Stimulated activated CD4-positive, alpha-beta T cell treated with anti-CD3 and anti-CD28 coated beads, Interleukin-15, amount 100 ng/mL, for 48 hours (primary cell): ENCODE measurements at places on chromosomes 6 and 20.

- no peak for DNase-seq
Observed at GRCh38 chr20:46243707-46244628, 64.3 kb downstream of the CDH22 start.

- no peak for DNase-seq
Observed at GRCh38 chr6:8054276-8054675, 9.9 kb downstream of the BLOC1S5 start.

DNA sequence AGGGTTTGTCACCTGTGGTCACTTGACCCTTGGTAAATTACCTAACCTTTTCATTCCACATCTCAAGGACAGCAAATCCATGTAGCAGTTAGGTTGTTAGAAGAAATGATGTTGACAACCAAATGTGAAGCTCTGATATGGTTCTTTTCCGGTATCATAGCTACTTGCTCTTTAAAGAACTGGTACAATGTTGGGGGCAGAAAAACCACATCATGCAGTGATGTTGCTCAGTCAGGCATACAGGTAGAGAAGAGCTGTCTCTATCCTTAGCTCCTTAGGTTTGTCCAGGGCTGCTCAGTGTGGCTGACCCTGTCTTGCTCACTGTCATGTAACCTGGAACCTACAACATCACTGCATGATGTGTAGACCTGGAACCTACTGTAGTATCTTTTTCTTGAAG lies 135.5 kb downstream of the LRRC1 start:
- no peak for DNase-seq

GRCh38 chr6:131023834-131024504 lies 39.1 kb downstream of the EPB41L2 start:
- DNase-seq, result no peak

DNA sequence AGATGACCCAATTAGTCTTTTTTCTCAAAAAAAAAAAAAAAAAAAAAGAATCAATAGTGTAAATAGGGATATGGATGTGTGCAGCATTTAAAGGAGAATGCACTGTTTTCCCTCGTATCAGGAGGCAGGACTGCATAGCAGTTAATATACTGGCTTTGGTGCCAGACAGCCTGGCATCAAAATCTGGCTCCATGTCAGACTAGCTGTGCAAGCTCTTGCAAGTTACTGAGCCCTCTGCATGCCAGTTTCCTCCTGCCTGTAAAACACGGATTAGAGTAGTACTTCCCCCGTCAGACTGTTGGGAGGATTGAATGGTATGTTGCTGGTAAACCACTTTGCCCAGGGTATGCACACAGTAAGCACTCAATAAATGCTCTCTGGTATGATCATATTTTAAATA lies 594.2 kb upstream of the CHD6 start:
- DNase-seq, result no peak

- no peak for DNase-seq
Observed at GRCh38 chr6:53543359-53544216, 1.3 kb downstream of the GCLC start.

- DNase-seq, result no peak
Observed at GRCh38 chr6:40125680-40126394, 191.6 kb upstream of the MOCS1 start.

DNA sequence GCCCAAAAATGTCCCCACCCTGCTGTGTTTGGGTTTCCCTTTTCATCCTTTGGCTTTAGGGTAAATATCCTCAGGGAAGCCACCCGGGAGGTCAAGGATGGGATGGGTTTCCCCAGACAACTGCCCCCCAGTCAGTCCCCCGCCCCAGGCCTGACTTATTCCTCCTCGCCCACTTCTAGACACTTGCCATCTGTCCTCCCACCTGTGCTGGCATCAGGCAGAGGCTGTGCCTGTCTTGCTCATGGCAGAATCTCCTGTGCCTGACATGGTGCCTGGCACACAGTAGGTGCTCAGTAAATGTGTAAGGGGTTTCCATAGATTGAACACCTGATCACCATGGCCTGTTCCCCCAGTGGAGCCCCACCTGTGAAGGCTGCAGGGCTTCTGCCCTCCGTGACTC lies 141.8 kb downstream of the PHACTR3 start:
- DNase-seq, result no peak

GRCh38 chr6:75052491-75052890 lies 153.4 kb downstream of the COL12A1 start:
- no peak for DNase-seq

DNA sequence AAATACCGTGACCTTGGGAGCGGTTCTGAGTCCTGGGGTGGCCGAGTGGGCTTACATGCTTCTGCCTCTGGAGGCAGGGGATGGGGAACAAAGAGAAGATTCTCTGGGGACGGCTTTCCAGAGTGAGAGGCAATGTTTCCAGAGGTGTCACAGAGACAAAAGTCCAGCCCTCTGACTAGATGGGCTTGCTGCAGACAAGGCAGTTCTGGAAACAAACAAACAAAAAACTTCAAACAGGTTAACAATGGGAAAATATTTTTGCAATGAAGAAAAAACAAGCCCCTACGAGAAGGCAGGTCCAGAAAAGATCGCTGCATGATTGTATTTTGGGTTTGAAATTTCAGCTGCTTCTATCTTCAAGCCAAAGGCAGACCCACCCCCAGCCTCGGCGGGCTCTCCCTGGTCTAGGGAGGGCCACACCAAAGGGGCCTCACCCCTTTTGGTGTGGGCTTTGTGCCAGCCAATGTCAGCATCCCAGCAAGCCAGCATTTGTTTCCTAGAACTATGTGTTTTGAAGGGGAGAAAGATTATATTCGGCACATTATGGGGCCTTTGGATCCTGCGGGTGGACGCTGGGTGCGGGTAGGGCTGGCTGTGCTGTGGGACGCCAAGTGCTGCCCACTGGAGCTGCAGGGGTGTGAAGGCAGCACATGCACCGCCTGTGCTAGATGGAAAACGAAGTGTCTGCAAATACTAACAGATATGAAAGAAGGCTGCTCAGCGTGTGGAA lies 42.9 kb downstream of the RIOK1 start:
- DNase-seq, result no peak

- no peak for DNase-seq
Observed at GRCh38 chr20:8132484-8133309, 631 bp downstream of the PLCB1 start.

DNA sequence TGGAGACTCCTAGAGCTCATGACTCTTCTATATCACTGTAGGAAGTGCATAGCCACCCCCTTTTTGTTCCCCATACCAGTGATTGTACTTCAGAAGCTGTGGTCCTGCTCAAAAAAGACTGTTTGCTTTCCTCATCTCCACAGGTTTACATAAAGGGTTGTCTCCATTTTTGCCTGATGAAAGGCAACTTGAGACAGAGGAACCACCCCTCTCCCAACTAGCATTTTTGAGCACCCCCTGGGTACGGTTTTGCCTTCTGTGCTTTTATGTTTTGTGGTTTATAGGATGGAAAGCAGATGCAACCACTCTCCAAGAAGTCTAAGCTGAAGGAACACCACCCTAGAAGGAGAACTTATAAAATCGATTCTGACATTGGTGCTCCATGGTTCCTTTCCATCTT lies 127.7 kb upstream of the SUPT3H start:
- DNase-seq, result no peak

- no peak for DNase-seq
Observed at GRCh38 chr20:8144282-8145245, 12.5 kb downstream of the PLCB1 start.

- DNase-seq, result no peak
Observed at GRCh38 chr20:54433636-54434035, 41.8 kb upstream of the DOK5 start.

DNA sequence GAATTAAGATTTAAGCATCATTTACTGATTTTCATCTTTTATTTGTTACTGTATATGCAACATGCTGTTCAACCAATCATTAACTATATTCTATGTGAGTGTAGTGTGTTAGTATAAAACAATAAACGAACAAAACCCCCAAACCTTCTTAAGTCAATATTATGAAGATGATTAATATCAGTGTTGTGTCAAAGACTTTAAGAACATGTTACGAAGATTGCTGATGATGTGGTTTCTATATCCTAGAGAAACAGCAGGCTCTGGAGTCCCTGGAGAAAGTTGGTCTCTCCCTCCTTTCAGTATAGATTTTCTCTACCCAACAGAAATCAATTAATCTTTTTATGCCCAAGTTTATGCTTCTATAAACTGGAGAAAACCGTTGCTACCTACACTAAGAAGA lies 393.8 kb upstream of the HSF2 start:
- no peak for DNase-seq

GRCh38 chr6:157089851-157090250 lies 233.5 kb downstream of the TMEM242 start:
- no peak for DNase-seq

- no peak for DNase-seq
Observed at GRCh38 chr6:105982761-105983540, 103.2 kb upstream of the PRDM1 start.

GRCh38 chr6:3751730-3752530 lies 417 bp upstream of the PXDC1 start:
- DNase-seq, result peak; percentile 54

DNA sequence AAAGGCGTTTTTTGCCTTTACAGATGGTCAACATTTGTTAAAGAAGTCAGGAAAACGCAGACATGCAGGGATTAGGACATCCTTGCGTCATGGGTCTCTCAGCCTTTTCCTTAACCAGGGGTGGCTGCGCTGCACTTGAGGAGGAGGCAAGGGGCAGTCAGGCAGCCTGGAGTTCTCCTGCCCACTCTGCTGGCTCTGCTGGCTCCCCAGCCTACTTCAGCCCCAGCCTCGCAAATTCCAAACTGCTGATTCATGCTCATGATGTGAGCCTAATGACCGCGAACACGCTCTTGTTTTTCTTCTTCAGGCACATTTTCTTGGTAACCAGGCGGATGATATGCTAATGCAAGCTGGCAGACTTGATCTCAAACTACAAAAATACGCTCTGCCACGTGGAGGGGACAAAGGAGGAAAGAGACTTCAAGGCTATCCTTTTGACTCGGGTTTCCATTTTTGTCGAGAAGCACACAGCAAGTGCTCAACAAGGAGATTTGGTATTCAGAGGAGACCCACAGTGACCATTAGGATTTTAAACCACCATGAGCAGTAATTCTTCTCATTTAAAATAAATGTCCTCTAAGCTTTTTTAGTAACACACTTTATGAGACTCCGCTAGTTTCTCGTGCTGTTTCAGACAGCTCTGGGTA lies 290.3 kb upstream of the STXBP5 start:
- peak; percentile 6 for DNase-seq

DNA sequence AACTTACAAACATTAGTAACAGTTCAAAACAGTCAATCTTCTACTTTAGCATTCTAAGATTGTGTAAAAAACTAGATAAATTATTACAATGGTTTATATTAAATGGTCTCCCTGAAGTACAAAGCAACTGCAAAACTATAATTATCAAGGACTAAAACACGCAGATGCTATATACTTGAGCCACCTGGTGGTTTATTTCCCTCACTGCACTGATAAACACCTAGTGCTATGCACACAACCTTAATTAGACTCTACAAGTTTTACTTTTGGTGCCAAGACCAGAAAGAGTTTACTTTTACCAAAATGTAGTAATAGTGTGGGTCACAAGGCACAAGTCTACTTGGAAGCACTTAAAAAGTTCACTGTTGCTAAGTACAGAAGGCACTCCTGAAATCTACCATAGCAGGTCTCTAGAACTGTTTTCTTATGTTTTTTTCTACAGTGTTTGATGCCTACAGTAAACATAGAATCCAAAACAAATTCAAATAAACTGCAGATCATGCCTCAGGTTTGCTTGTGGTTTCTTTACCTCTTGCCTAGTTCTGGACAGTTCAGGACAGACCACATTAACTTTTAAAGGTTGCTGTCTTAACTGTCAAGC lies 49.2 kb downstream of the GMDS start:
- no peak for DNase-seq

DNA sequence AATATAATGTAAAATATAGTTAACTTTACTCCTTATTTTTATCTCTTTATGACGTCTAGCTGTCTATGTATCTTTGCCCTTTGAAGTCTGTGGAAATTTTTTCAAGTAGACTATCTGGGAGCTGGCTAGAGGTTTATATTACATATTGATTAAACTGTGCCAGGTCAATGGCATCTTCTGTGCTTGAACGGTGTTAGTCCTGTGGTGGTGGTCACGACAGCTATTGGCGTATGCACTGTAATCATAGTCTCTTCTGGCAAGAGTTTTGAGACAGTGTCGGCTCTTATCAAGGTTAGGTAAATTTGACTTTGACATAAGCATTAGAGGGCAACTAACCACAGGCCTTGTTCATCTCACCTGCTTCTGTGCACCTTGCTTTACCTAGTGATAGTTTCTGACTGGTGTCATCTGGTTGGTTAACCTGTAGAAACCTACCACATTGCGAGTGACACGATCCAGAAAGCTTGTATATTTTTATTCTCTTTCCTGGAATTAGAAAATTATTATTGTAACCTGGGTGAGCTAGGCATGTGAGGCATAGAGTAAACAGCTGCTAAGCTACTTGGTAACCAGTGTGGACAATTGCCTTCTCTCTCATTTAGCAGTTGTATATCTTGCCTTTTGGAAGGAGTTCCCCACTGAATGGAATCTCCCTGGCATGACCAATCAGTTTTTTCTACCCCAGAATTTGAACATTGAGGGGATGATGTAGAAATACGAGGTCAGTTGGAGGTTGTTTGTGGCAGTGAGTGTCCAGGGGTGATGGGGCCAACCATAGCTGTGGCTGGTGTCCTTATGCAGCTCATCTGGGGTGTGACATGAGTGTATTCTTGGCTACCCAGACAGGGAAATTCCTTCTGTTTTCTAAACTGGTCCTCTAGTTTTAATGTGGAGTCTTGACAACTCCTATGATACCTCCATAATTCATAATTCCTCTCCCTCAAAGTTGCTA lies 45.9 kb downstream of the SH3BGRL2 start:
- DNase-seq, result no peak

GRCh38 chr6:167164261-167164660 lies 6.5 kb upstream of the GPR31 start:
- DNase-seq, result no peak

GRCh38 chr6:10886691-10887502 lies at the start of gene SYCP2L:
TSS of gene SYCP2L (plus strand) at chr6:10887052. CDS start at chr6:10887127, 75 bp downstream.
- no peak for DNase-seq

DNA sequence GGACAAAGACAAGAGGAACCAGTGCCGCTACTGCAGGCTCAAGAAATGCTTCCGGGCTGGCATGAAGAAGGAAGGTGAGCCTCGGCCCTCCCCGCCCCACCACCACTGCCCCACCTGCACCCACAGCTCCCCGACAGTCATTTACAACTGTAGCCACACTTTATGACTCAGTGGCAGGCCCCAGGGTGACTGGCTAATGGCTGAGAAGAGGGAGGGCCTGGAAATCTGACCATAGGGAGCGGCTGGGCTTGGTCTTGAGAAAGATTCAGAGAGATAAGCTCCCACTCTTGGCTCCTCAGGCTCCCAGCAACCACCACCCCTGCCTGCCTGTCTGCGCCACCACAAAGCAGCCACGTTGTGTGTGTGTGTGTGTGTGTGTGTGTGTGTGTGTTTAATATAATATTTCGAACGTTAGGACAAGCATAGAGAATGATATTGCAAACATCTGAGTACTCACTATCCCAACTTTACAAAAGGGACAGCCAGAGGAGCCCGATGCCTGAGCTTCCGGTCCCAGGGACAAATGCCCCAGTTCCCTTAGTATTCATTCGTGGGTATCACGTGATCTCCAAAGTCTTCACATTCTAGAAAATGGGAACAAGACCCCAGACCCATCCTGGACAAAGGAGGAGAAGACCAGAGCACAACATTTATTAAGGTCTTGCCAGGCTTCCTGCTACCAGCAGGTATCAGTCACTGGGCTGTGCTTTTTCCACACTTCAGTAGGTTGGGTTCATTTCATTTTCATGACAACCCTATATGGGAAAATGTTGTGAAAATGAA lies 52.1 kb downstream of the HNF4A start:
- no peak for DNase-seq
